ENCODE measurements at places on chromosomes 7 and 10.

- no peak for DNase-seq
Measured at GRCh38 chr10:110737886-110738634, 93.9 kb downstream of the RBM20 start.

DNA sequence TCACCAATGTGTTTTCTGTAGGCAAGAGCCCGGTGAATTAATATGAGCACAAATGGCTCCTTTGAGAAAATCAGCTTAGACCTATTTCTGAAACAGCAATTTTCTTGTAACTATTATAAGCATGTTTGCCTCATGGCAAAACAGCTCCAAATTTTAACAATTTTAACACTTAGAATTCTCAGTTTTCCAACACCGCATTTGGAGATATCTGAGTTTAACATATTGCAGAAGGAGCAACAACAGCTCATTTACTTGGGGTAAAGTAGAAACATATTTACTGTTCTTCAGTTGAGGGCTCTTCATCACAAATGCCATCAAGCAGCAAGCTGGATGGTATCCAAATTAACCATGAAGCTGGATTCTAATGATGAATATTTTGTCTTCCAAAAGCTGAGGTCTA is 134.0 kb upstream of the SLC26A5 start:
- DNase-seq, result no peak

GRCh38 chr7:146235195-146235594 is 118.6 kb downstream of the CNTNAP2 start:
- no peak for DNase-seq

- no peak for DNase-seq
Measured at GRCh38 chr10:94307046-94307615, 55.6 kb downstream of the NOC3L start.

- no peak for DNase-seq
Measured at GRCh38 chr7:16891874-16892643, 10.3 kb upstream of the AGR3 start.

- DNase-seq, result no peak
Measured at GRCh38 chr10:34596351-34596750, 218.7 kb downstream of the PARD3 start.

DNA sequence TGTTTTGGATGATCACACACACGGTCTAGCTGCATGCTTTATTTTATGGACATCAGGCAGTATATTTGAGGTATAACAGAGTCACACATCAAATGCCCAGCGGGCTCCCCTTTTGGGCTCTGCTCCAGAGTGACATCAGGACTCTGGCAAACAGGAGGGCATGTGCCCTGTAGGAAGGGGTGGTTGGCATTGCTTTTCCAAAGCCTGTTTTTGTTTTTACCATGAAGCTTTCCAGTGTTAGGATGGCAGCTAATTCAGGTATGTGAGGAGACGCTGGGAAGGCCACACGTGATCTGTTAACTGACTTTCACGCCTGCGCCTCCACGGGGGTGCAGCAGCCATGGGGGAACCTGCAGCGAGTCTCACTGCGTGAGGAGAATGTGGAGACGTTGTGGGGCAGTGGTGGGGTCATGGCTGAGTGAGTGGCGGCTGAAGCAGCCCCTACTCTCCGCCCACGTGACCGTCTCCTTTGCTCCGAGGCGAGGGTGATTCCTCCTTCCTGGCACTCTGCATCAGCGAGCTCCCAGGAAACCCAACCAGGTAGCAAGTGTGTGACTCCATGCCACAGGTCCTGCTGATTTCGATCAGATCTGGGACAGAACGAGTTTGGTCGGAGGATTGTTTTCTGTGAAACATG is 117.7 kb downstream of the ANKRD61 start:
- no peak for DNase-seq

DNA sequence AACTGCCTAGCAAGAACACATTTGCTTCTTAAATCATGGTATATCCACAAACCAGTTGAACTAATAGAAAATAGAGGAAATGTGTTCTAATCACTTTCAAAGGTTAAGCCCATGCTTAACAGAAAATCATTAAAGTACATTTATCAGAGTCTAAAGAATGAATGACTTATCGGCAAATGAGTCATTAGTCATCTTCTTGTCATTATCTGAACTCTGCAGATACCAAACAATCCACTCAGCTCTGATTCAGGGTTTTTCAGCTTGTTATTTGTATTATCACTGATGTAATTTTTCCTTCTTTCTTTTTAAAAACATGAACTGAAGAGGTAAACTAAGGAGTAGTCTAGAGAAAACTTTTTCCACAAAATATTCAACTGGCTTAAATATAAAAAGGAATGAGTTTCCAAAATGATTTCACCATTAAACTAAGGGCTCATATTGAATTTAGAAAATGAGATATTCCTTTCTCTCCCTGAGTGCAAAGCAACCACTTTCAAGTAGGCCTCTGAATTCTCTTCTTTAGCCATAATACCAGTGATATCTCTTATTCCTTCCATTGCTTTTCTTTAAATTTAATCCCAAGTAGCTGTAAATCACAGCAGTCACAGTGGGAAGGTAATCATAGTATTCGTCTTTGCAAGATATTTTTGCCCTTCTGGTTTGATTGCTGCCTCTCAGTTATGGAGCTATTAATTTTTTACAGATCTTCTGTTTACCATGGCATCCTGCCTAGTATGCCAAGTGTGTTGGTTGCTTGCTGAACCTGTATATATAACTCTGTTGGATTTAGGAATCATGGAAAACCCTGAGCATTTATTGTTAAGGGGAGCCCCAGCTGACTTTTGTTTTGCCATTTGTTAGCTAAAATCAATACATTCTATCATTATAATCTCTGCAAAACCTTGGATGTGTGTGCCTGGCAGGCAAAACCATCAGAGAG is 125.1 kb downstream of the THSD7A start:
- no peak for DNase-seq

GRCh38 chr10:28984431-28984830 is 304.4 kb upstream of the LYZL1 start:
- DNase-seq, result no peak

DNA sequence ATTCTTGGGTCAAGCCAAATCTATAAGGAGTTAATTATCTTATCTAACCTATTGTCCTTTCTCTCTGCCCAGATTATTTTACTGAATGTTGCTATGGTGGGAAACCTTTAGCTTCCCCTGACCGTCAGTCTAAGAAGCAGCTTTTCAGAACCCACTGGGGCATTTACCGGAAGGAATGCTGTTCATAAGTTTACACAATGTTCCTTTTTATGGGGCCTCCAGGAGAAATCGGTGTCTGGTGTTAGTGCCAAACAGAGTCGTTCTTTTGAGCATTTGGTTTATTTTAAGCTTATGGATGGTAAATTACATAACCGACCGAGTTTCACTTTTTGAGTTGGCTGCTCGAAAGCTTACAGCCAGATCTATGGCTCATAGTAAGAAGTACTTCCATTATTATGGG is 111.9 kb downstream of the CACNB2 start:
- DNase-seq, result no peak

GRCh38 chr7:32479574-32480200 is 10.5 kb downstream of the LSM5 start:
- no peak for DNase-seq

DNA sequence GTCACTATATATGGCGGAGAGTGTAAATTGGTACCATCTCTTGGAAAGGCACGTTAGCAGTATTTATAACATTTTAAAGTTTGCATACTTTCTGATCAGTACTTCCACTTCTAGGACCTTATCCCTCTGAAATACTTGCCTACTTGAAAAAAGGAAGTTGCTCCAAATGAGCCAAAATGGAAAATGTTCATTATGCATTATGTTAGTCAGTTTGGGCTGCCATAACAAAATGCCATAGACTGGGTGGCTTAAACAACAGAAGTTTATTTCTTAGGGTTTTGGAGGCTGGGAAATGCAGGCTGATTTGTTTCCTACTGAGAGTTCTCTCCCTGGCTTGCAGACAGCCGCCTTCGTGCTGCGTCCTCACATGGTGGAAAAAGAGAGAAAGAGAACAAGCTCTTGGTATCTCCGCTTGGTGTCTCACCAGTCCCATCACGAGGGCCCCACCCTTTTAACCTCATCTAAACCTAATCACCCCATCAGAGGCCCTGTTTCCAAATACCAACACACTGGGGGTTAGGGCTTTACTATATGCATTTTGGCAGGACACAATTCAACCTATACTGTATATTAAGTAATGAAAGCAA is 6.9 kb downstream of the SNX10 start:
- DNase-seq, result no peak

DNA sequence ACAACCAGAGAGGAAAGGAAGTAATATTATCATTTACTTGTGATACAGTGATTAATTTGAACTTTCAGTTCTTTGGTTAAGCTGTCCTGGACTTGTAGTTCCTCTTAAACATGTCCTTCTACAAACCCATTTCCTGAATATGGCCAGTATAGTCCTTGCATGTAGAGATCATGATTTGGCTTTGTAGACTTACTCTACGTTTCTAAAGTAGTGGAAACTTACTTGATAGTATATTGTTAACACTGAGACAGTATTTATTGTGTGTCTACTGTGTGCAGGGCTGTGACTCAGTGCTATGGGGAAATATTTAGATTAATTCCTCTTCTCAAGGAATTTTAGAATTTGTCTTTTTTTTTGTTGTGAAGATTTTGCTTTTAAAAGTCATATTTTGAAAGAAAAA is 109.5 kb downstream of the NRF1 start:
- no peak for DNase-seq

GRCh38 chr10:32000937-32001336 is 55.3 kb downstream of the KIF5B start:
- no peak for DNase-seq

DNA sequence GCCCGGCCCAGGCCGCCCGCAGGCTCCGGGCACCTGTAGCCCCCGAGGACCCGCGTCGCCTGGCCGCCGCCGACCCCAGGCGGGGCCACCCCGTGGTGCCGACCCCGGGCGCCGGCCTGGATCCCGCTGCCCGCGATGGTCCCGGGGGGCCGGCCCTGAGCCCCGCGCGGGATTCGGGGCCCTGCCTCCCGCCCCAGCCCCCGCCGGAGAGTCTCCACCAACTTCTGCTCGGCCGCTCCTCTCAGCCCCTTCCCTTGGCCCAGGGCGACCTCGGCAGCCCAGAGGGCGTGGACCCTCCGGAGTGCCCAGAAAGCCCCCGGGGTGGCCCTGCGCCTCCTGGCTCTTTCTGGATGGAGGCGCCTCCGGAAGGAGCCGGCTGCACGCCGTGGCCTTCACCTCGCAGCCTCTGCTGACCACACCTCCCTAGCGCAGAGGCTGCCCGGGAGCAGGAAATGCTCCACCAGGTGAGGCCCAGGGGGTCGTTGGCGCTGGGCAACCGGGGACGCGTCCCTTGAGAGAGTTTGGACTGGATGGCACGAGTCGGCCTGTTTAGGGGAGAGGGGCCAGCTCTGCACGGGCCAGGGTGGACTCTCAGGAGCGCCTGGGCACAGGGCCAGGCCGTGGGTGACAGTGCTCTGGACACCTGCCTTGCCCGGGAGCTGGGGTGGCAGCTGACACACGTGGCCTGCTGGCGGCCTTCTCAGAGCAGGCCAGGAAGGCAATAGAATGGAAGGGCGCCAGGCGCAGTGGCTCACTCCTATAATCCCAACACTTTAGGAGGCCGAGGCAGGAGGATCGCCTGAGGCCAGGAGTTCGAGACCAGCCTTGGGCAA is 529 bp downstream of the ZNF853 start:
- DNase-seq, result no peak

GRCh38 chr10:61836888-61837754 is 64.4 kb upstream of the ARID5B start:
- no peak for DNase-seq

DNA sequence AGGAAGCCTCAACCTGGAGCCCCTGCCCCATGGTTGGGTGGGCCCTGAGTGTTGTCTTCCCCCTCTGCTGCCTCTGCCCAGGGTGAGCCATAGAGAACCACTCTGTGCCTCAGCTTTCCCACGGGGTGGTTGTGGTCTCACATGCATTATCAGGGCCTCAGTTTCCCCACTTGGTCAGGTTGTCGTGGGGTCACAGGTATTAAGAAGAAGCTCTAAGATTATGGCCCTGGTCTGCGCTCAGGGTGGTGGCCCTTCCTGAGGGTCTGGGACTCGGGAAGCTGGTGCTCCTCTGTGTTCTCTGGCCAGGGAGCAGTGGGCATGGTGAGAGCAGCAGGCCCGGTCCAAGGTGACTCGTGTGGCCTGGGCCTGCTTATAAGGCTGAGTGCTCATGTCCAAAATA is 17.8 kb downstream of the LRRC27 start:
- no peak for DNase-seq

DNA sequence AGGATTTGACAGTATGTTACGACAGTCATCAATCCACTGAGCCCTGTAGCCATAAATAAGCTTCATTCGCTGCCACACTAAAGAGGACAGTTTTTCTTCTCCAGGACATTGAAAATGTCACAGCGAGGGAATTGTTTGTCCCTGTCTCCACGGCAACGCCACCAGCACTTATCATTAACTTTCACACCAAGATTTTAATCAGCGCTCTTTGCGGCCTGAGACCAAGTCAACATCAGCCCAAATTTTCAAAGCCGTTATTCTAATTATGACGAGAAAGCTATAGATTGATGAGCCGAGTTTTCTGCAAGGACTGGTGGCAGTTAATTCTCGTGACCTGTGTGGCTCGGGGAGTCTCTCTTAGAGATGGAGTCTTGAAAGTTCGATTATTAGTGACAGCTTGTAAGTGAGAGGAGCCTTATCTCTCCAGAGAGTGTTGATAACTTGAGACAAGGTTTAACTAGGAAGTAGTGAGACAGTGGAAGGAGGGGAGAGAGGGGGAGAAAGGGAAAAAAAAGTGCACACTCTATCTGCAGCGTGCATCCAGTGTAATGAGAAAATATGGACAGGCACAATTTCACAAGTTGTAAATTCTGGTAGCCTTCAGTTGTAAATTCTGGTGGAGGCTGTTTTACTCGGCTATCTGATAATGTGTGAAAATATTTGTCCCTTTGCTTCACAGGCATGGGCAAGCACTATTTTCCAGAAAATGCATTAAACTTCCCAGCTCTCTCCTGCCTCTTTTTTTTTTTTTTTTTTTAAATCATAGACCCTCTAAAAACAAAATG is 473.3 kb downstream of the LRMDA start:
- no peak for DNase-seq

- no peak for DNase-seq
Measured at GRCh38 chr7:87287738-87288341, 57.6 kb upstream of the CROT start.

DNA sequence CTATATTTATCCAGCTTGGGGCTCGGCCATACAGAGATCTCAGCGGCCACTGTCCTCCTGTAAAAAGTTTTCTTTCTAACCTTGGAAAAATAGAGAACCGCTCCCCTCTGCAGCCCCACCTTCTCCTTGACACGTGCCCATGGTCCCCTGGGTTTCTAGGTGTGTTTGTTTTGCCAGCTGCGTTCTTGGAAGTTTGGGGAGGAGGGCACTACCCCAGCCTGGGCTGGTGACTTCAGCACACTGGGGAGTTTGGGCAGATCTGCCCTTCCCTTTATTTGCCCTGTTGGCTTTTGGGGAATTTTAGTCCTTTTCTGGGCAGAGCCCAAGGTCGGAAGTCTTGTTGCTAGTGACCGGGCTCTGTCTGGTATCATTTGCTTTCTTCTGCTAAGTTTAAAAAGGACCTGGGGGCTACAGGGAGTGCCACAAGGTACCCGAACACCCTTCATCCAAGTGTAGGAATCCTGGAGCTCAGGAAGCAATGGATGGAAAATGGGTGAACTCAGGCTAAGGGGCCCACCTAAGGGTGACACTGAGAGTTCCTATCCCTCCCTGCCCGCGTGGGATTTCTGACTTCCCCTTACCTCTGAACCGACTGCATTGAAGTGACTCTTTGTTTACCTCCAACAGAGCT is 1.7 kb downstream of the ADAMTS14 start:
- DNase-seq, result no peak

GRCh38 chr10:90319188-90319914 is 538.5 kb downstream of the HTR7 start:
- no peak for DNase-seq

Data from right renal pelvis (tissue), 4 donors.